ENCODE measurements at places on chromosomes 2 and 18.
A peak's percentile ranks its signal among the peaks of the same experiment; 100 is the strongest.

- no peak for DNase-seq
These were observed 6.8 kb upstream of the SNTG2 start for GRCh38 chr2:943821-944220.

- DNase-seq, result no peak
These were observed 532.9 kb upstream of the ID2 start for GRCh38 chr2:8149007-8149405.

GRCh38 chr2:166591226-166591625 lies 97.2 kb upstream of the SCN7A start:
- no peak for DNase-seq

DNA sequence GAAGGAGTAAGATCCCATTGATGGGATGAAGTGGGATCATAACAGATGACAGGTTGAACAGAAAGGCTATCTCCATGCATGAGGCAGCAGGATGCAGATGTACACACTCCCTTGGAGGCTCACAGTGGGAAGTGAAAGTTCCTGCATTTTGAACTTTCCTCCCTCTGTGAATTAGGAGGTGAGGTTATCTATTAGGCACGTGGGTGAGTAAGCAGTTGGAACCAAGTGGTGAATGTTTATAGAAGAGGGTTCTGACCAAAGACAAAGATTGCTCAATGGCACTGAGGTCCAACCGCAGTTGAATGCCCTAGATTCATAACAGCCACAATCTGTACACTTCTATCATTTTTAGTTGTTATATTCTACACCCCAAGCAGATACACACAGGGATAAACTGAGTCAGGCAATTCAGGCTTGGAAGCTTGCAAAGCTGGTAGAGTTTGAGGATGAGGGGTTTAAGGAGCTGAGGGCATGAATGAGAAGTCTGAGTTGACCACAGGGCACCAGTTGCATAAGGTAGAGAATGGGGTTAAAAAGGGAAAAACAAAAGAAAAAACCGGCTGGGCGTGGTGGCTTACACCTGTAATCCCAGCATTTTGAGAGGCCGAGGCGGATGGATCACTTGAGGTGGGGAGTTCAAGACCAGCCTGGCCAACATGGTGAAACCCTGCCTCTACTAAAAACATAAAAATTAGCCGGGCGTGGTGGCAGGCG lies 7.1 kb upstream of the KCMF1 start:
- peak; percentile 70 for DNase-seq

DNA sequence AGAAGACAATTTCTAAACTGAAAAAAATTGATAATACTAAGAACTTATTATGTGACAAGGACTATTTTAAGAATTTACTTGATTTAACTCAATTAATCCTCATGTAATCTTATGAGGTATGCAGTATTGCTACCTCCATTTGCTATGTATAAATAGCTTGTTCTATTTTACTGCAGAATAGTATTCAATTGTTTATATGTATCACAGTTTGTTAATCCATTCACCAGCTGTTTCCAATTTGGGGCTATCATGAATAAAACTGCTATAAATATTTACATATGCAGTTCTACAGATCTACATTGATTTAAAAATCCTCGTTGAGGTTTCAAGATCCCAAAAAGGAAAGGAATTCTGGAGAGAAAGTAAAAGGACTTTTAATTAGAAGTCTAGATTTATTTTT lies 54.8 kb upstream of the DOCK10 start:
- DNase-seq, result peak; percentile 72

DNA sequence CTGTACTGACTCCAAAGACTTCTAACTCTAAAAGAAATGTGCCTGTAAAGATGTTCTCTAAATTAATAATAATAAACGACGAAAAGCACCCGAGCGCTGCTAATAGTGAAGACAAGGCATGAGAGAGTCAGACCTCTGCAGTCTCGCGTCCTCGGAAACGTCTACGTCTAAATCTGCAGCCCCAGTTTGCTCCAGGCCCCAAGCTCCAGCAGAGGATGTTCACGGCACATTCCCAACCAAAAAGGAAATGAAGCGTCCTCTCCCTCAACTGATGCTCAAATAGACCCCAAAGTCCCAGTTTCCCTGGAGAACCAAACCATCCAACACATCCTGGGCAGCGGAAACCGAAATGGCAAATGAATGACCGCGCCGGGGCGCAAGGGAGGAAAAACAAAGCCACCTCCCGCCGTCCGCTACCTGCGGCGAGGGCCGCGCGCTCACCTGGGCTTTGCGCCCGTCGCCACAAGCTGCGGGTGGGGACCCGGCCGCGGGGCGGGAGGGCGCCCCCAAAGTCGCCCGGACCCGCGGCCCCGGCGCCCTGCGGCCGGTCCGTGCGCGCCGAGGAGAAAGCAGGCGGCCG lies 47.1 kb upstream of the CCDC150 start:
- no peak for DNase-seq

GRCh38 chr2:4219101-4219500 lies 515.7 kb downstream of the DCDC2C start:
- DNase-seq, result no peak

DNA sequence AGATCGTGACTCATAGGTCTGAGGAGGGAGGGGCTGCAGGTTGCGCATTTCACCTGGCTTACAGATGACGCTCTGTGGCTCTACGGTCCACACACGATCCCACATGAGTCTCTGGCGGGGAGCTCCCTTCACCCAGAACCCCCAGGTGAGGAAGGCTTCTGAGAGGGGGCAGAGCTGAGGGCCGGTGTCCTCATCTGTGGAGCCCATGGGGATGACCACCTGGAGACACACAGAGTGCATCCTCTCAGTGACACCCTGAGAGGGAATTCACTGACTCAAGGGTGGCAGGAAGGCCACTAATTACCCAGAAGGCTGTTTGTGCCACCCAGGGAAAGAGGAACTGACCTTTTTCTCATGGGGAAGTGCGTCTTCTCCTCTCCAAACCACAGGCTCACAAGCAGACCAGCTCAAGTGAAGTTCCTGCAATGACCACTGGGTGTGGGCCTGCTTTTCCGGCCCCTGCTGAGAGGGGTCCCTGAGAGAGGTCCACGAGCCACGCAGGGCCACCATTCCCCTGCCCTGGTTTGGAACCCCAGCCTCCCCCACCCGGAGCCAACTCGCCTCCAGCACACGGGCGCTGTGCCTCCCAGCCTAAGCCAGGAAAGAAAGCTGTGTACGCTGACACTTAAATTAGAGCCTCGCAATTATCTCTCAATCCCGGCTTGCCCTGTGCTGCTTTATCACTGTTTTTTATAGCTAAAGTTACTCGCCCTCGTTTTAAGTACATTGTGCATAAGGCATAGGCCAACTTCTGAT lies 114.1 kb downstream of the BCL11A start:
- DNase-seq, result no peak

DNA sequence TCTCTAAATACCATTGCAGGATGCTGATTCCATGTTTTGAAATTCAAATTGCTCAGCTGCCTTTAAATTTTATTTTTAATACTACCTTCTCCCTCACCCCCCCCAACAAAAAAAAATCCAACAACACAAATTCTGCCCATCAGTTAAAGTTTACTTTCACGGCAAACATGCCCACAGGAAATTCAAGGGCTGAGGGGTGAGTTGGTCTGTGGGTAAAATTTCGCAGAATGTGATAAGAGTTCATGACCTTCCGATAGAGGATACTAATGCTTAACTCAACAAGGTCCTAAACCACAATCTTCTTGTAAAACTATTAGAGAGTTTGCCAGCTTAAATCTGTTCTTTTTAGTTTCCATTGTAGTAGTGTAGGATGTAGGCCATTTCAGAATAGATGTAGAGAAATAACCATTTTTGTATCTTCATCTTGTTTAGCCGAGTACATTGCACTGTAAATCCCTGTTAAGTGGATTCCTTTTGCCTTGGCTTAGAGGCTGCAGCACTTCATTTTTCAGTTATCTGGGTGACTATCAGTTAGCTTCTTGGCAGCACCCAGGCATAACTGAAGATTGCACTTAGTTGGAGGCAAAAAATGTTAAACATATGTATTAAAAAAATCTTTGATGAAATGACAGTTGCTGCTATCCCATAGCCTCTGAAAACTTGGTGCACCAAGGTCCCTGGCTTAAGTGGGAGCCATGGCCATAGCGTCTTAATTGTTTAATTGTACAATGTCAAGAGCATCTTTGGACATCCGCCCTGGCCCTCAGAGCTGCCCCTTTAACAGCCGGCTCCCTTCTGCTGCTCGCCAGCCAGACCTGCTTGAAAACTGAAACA lies 232.3 kb downstream of the HAUS1 start:
- no peak for DNase-seq

- DNase-seq, result no peak
These were observed 3.4 kb upstream of the SPATS2L start for GRCh38 chr2:200302940-200303727.

DNA sequence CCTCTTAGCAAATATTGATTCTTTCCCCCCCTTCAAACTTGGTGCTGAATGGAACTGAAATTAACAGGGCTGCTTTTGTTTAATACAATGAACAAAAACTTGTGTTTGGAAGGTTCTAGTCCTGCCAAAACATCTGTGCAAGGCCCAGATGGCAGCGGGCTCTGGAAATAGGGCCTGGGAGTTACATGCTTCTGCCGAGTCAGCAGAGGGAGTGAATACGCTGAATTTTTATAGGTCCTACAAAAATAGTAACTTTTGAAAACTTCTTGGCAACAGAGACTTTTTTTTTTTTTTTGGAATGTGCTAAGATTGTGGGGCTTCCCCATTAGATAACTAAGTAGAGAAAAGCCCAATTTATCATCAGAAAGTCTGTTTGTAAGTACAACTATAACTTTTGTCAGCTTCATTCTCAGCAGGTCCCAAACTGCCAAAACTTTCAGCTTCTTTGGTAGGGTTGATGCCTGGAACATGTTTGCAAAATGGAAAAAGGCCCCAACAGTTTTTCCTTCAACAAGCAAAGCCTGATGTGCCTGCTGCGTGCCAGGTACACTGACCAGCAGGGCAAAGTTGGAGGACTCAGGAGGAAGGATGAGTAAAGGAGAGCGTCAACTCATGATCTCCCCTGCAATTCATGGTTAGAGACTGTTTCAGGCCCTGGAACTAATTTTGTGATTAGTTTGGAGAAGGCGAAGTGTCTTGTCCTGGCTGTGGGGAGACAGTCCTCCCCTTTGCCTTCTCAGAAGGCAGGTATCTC lies 45.1 kb upstream of the HDAC4 start:
- no peak for DNase-seq

GRCh38 chr2:174339561-174340399 lies 5.0 kb downstream of the SP9 start:
- no peak for DNase-seq

DNA sequence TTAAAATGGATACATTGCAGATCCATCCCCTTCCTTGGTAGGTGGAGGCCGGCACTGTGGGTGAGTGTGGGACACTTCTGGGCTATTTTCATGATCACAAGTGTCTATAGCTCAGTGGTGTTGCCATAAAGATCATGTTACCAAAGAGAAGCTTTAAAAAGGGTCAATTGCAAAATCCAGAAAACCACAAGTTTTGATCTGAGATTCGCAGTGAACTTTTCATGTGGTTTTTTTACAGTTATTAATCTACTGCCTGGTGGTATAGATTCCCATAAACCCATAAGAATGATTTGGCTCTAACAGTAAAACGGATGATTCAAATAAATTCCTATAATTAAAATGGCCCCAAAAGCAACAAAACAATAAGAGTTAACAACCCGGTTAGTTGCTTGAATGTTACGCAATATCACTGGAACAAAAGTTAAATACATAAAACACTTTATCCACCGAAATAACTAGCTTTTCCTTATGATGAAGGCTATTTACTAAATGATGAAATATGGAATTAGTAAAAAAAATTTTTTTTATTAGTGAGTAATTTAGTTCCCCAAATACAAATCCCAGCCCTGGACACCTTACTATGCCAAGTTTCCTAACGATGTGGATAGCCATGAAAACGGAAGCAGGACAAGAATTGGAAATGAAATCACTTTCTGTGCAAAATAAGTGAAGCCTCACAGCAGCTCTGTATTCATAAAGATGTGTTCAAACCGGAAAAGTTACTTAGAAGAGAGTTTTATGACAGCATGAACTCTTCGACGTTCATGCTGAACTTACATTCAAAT lies 95.6 kb upstream of the THOC1 start:
- no peak for DNase-seq

- no peak for DNase-seq
These were observed 42.2 kb downstream of the PAX8 start for GRCh38 chr2:113236367-113237159.

- no peak for DNase-seq
These were observed 60.2 kb downstream of the RND3 start for GRCh38 chr2:150427298-150427697.

GRCh38 chr2:23519334-23519651 lies 134.3 kb downstream of the KLHL29 start:
- DNase-seq, result no peak

GRCh38 chr2:73205611-73206010 lies 3.2 kb downstream of the NOTO start:
- DNase-seq, result no peak

DNA sequence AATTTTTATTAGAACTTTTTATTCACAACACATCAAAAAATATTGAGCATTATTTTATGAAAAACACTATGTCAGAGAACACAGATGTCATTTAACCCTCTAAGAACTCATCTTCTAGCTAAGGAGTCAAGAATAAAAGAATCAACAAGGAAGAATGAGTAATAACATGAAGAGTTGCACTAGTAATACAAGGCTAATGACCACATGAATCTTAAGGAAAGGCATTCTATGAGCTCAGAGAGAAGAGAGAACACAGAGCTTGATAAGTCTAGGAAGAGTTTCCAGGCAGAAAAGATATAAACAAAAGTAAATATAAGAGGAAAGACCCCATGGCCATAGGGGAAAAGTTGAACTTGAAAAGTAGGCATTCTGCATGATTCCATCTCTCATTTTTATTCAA lies 166.5 kb downstream of the MAIP1 start:
- no peak for DNase-seq

DNA sequence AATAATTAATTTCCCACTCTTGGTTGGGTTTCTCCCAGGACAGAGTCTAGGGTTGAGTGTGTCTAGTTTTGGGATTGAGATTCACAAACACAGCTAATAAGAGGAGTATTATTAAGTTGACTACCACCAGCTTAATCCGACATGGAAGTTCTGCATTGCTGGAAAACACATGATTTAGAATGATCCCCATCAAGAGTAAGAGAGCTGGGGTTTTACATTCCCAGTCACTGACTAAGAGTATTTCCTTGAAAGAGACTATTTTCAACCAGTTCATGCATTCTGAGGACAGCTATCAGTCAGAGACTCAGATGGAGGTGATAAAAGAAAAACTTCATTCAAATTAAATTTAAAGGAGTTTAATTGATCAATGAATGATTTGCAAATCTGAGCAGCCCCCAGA lies 334.6 kb upstream of the LRATD1 start:
- no peak for DNase-seq

GRCh38 chr2:191218292-191218898 lies 26.8 kb upstream of the MYO1B start:
- no peak for DNase-seq

- DNase-seq, result no peak
These were observed 28.8 kb downstream of the ASAP2 start for GRCh38 chr2:9235147-9236044.

DNA sequence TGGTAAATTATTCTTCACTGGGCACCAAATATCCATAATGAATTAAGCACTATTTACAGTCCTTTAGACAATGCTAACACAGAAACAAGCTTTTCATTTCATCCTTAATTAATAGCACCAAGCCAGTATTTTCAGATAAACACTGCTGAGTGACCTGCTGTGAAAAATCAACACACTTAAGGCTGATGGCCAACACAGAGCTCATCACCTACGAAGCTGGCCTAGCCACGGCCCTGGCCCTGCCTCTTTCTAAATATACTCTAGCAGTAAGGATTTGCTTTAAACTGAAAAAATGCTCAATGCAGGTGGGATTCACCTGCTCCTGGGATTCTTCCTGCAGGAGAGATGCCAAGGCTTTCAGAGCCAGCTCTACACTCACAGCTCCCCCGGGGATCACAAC lies 18.4 kb downstream of the CYB5A start:
- no peak for DNase-seq

- peak; percentile 2 for DNase-seq
These were observed at the start of gene DGKD for GRCh38 chr2:233353769-233354499. Gene DGKD, plus strand, starts transcription at chr2:233354494. Its CDS starts 25 bp downstream, at chr2:233354519.
